ENCODE measurements at places on chromosomes 16 and 17.

GRCh38 chr17:76847031-76847430 is 21.2 kb upstream of the MGAT5B start:
- no peak for DNase-seq

GRCh38 chr17:40459636-40460603 is 16.7 kb downstream of the IGFBP4 start:
- DNase-seq, result peak; percentile 84

DNA sequence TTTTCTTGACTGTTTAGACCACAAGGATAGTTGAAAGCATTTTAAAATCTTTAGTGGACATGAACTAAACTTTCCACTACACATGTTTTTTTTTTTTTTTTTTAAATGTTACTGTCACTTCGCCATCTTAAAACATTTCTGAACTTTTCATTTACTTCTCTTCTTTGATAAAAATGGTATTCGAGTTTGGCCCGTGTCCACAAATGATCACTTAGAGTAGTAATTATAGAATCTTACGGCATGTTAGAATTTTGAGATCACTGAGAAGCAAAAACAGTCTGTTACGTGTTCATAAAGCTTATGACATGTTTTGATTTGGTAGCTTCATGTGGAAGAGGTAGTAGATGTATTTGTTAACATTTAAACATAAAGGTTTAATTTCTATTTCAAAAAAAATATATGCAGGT is 1.1 kb downstream of the NSRP1 start:
- DNase-seq, result peak; percentile 55

- DNase-seq, result no peak
These were observed 17.4 kb upstream of the PHOSPHO1 start for GRCh38 chr17:49247944-49248343.

DNA sequence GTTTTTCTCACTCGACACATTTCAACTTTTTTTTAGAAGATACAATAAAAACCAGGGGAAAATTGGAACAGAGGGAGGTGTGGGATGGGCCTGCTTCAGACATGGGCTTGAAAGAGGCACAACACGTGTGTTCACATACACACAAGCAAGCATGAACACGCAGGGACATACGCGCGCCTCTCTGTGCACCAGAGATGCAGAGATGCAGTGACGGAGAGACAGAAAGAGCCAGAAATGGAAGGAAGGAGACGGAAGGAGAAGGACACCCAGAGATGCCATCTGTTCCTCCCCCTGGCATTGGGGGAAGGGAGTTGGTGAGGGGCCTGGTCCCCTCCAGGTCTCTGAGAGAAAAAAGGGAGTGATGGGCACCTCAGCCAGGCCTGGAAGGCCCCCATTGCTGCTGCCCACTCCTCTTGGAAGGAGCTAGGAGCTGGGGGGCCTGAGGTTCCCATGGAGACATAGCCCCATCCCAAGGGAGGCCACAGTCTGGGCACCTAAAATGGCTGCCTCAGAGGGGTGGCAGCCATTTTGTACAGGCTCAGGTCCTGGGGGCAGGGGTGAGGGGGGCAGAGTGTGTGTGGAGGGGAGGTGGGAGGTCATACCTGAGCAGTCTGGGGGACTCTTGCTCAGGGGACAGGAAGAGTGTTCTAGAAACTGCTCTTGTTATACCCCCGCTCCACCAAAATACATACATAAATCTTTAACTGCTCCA is 3.8 kb upstream of the NEUROD2 start:
- no peak for DNase-seq

DNA sequence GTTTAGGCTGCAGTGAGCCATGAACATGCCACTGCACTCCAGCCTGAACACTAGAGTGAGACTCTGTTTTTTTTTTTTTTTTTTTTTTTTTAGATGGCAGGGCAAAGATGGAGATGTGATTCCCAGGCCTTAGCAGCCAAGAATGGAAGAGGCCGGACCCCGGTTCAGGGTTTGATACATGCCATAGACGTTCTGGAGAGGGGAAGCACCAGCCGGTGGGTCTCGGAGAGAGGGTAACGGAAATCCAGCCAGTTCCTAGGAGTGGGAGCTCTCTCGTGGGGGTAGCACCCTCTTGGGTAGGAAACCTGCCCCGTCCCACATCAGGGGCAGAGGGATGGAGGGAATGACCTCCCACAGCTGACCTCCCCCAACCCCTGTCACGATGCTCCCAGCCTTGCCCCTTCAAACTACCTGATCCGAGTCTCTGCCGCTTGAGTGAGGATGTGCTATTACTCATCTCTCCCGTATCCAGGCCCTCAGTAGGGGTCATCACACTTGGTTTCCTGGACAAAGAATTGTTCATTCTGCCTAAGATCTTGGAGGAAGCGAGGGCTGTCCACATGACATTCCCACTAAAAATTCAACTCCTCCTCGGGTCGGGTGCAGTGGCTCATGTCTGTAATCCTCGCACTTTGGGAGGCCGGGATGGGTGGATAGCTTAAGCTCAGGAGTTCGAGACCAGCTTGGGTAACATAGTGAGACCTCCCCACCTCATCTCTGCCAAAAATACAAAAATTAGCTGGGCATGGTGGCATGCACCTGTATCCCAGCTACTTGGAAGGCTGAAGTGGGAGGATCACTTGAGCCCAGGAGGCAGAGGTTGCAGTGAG is 47.3 kb downstream of the MIS12 start:
- DNase-seq, result no peak

- no peak for DNase-seq
These were observed 2.6 kb downstream of the ABCA9 start for GRCh38 chr17:69058165-69058564.

- DNase-seq, result no peak
These were observed 60.2 kb downstream of the TEX2 start for GRCh38 chr17:64202683-64203344.

GRCh38 chr16:2950773-2951172 is 13.3 kb upstream of the KREMEN2 start:
- no peak for DNase-seq

- DNase-seq, result peak; percentile 17
These were observed 28.9 kb upstream of the RBFOX1 start for GRCh38 chr16:7303660-7304200.

- DNase-seq, result no peak
These were observed 33.3 kb downstream of the ADCY7 start for GRCh38 chr16:50299508-50300105.

GRCh38 chr16:71172481-71173207 is 57.9 kb downstream of the HYDIN start:
- peak; percentile 6 for DNase-seq

- no peak for DNase-seq
These were observed 11.1 kb upstream of the SLC5A11 start for GRCh38 chr16:24834459-24835335.

- DNase-seq, result no peak
These were observed 143.8 kb upstream of the RBL2 start for GRCh38 chr16:53290520-53290919.

GRCh38 chr17:82016875-82017459 is 5.7 kb downstream of the CENPX start:
- DNase-seq, result no peak

GRCh38 chr17:83199500-83200201 is 120.2 kb downstream of the METRNL start:
- DNase-seq, result peak; percentile 83

- DNase-seq, result no peak
These were observed 107.6 kb downstream of the SPACA3 start for GRCh38 chr17:33099252-33099651.

GRCh38 chr17:39576187-39576586 is 31.5 kb downstream of the NEUROD2 start:
- DNase-seq, result no peak

- DNase-seq, result peak; percentile 49
These were observed 57.8 kb downstream of the WSB1 start for GRCh38 chr17:27351759-27352158.

DNA sequence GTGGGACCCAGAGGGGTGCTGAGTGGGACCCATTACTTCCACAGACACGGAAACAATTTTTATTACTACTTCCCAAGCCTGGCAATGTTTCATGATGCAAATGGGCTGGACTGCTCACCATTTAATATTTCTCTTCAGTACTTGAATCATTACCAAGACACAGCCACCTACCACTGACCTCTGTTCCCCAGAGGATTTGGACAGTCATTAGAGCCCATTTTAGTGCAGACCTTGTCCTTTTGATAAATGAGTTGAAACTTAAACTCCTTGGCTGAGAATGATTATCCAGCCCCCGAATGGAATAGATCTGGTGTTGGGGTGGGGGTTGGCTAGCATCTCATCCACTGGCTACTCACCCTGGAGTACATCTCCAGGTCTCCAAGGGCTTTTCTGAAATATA is 33.6 kb upstream of the APOH start:
- DNase-seq, result no peak

DNA sequence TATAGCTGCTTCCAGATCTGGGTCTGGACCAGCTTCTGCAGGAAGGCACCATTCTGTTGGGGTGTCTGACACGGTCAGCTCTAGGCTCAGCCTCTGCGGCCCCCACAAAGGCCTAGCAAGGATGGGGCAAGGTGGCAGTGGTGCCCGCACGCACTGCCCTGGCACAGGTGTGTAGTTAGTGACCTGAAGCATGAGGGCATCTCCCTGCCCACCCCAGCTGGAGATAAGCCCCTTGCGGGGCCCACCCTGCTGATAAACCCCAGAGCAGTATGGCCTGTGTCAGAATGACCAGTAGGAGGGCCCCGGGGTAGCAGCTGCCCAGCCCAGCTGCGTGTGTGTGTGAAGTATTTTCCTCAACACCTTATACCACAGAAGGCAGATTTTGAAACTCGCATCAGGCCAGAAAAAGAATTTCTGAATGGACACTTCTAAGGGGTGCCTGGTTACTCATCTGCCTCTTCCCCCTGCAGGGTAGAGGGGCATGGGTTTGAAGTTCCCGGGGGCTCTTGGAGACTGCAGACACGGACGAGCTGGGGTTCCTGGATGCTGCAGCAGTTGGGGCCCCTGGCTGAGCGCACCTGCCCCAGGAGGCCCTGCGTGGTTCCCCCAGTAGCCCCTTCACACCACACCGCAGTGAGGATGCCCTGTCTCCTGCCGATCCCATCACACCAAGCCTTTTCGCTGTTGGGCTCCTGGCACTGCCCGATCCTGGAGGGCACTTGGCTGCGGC is 4.5 kb downstream of the ARHGDIA start:
- DNase-seq, result no peak

DNA sequence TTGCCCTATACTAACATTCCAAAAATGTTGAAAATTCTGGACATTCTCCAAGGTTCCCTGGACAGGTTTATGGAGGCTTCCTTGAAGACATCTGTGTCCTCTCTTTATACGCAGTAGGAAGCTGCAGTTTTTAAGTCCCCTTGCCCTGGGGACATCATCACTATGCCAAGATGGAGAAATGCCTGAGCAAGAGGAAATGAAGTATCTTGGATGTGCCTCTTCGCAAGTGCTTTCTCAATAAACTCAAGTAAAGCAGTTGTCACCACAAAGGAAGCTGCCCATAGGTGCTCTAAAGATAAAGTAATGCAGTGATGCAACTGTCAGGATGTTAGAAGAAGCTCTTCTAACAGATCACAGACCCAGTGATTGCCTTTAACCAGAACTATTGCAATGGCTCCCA is 71.0 kb downstream of the CDYL2 start:
- DNase-seq, result no peak

DNA sequence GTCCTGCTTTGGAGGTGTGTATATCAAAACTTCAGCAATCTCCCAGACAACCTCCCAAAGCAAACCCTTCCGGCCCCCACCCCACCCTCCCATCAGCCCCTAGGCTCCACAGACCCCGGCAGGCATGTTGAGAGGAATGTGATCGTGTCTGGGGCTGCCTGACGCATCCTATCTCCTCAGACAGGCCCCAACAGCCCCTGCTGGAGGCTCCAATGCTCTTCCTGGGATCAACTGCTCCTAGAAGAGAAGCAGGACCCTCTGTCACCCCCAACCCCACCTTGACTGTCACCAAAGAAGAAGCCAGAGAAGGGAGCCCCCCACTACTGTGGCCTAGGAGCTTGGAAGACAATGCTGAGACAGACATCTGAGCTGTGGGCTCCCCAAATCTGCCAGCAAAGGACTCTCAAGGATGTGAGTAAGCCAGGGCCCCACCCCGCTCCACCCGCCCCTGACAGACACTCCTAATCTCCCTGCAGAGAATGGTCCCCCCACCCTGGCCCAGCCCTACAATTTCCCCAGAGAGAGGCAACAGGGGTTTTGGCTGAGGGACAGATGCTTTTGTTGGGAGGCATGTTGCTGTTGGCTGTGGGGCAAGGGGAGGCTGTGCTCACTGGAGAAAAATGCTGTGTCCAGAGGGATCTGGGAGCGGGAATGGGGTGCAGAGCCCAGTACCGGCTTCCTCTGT is 1.6 kb upstream of the KRT14 start:
- no peak for DNase-seq

GRCh38 chr17:75706042-75706728 is 15.1 kb upstream of the ITGB4 start:
- DNase-seq, result no peak

DNA sequence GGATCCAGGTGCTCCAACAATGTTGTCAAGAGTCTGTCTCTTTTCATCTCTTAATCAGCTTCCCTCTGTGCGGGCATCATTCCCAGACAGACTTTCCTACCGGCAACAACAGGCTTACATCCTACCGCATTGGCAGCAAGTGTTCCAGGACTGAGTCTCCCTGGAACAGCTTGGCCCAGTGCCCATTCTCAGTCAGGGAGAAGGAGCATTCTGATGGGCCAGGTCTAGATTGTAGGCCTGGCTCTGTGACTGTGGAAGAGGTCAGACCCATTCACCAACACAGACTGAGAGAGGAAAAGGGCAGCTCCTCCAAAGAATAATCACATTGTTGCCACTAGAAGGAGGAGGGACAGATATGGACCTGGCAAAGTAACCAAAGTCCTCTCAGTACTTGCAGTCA is 68.1 kb upstream of the TMEM132E start:
- DNase-seq, result no peak

DNA sequence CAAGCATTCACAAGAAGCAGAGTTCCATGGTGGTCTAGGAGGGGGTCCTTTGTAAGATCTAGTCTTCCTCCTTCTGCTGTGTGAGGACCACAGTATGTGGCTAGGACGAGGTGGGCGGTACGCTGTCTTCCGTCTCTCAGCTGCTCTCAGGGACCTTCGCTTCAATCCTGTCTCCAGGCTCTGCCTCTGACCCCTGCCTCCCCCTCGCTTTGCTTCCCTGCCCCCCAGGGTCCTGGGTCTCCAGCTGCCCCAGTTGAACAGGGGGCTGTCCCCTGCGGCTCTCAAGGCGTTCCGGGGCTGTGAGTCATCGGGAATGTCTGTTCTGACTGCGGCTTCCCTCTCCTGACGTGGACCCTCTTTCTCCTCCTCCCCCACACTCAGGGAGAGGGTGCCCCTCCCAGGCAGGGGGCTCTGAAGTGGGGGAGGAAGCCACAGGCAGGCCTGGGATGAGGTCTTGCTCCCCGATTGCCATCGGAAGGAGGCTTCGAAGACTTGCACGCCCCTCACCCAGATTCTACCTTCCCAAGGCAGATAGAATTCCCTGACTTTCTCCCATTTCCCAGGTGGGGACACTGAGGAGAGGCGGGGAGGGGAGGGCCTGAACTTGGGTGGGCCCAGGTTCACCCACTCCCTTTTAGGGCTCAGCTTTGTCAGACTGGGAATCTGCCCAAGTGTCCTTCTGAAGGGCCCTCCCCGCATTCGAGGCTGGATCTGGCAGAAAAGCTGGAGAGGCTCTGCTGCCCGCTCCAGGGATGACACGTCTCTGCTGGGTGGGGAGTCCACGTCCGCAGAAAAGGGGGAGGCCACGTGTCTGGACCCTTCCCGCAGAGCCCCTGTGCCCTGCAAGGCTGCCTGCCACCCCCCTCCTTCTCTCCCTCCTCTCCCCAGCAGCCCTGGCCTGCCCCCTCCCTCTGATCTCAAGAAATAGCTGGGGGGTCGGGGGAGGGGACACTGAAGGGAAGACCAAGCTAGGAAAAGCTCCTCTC is 9.1 kb upstream of the COL1A1 start:
- DNase-seq, result peak; percentile 93

GRCh38 chr17:48841395-48841831 is 10.6 kb downstream of the CALCOCO2 start:
- DNase-seq, result peak; percentile 87

- DNase-seq, result no peak
These were observed 80.8 kb upstream of the NOL11 start for GRCh38 chr17:67636834-67637520.
